ENCODE measurements at places on chromosomes 3 and 15.

DNA sequence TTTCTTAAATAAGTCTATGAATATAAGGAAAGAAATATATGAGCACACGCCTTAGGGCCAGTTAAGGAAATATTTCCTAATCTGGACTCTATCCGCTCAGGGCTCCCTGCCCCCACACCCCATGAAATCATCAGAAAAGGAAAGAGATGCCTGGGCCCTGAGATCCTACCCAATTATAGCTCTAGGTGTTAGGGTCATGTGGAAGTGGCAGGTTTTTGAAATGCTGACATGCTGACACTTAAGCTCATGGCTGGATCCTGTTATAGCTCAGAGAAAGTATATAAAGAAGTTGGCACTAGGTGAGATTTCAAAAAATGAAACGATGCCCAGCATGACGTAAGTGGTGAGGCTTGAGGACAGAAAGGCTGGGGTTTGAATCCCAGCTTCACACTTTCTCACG lies 43.5 kb upstream of the AKAP13 start:
- no peak for DNase-seq

- DNase-seq = no peak
Observed at GRCh38 chr3:58034738-58035523, 26.7 kb downstream of the FLNB start.

DNA sequence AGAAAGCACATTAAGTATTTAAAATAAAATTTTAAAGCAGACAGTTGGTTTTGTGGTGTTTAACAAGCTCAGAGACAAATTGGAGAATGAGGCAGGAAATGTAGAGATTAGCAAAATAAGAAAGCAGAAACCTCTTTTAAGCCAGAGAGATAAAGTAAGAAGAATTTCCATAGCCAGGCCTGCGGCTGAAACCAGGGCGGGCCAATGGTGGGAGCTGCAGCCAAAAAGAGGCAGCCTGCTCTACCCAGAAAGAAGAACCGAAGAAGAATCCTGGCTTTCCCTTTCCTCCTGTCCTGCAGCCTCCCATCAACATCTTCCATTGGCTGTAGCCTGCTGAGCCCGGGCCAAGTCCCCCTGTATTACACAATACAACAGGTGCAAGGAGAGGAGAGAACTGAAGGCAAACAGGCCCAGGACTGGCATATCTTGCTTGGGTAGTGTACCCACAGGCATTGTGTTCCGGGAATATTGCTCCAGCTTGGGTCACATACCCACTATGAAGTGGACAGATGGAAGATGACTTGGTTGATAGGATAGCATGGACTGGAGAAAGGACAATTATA lies 11.5 kb upstream of the TFG start:
- DNase-seq = no peak

DNA sequence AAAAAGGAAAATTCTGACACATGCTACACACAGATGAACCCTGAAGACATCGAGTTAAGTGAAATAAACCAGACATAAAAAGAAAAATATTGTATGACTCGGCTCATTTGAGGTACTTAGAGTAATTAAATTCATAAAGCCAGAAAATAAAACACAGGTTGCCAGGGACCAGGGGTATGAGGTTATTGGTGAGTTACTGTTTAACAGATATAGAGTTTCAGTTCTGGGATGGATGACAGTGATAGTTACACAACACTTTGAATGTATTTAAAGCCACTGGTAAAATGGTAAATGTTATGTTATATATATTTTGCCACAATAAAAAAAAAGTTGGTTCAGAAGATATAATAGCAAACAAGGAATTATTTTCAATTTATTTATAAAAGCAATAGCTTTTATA lies 436.1 kb upstream of the WNT5A start:
- no peak for DNase-seq

GRCh38 chr15:77625376-77625775 lies 7.3 kb downstream of the LINGO1 start:
- DNase-seq = no peak

GRCh38 chr15:81484086-81484955 lies 110.3 kb upstream of the TMC3 start:
- DNase-seq = no peak

DNA sequence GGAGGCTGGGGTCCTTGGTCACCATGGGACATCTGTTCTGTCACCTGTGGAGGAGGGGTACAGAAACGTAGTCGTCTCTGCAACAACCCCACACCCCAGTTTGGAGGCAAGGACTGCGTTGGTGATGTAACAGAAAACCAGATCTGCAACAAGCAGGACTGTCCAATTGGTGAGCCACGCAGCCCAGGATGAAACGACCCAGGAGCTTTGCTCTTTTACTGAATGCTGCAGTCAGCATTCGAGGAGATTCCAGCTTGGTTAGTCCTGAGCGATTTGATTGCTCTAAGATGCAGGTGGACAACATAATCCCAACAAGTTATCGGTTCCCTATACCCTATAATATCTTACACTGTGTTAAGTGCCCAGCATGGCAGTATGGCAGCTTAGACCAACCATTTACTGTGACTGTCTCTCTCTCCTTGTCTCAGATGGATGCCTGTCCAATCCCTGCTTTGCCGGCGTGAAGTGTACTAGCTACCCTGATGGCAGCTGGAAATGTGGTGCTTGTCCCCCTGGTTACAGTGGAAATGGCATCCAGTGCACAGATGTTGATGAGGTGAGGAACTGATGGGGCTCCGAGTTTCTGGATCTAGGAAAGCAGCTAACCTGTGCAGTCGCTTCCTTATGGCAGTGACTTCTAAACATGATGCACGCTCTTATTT lies 7.8 kb downstream of the THBS1 start:
- DNase-seq = no peak

DNA sequence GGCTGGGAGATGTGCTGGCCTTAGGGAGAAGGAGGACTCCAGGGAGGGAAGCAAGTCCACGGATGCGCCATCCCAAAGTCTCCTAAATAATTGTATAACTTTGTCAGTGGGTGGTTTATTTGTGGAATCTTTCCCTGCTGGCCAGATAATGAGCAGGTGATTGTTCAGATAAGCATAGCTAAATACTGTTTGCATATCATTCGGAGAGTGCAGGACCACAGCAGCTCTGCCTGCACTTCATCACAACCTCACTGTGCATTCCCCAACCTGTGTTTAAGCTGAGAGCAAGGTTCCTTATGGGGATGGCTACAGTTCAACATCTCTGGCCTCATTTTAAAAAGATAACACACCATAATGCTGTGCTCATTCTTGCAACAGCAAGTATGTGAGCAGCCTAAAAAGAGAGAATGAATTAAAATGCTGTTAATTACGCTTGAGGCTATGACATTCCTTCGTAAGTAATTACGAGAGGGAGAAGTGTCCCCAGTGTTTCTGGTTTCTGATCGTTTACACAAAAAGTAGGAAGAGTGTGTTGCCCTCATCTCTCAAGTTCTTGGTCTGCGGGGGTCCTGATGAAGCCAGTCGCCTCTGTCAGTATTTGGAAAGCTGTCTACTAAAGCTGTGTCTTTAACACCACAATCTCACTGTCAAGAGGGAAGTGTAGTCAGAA lies 272.0 kb upstream of the RORA start:
- no peak for DNase-seq

Measured in ureter (tissue), 1 donor.